Stimulated activated CD4-positive, alpha-beta T cell treated with anti-CD3 and anti-CD28 coated beads, Interleukin-2, amount 100 ng/mL, for 4 hours (primary cell): ENCODE measurements at places on chromosomes 11 and 22.

DNA sequence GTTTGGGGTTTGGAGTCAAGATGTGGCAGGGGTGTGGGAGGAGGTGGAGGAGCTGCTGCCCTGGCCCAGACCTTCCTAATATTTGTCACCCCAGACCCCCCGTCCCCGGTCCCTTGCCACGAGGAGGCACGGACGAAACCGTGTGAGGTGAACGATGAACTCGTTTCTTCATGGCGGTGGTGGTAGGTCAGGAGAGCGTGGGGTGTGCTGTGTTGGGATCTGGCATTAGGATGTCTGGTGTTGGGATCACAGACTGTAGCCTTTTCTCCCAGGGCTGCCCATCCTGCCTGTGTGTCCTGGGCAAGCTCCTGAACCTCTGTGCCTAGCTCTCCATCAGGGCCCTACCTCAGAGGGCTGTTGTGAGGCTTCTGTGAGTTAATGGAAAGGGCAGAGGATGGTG is 8.4 kb downstream of the MAPK8IP2 start:
- no peak for DNase-seq

- no peak for DNase-seq
Measured at GRCh38 chr11:97269527-97269926, 879.7 kb downstream of the JRKL start.

GRCh38 chr11:128482512-128483191 is 104.7 kb downstream of the ETS1 start:
- no peak for DNase-seq

DNA sequence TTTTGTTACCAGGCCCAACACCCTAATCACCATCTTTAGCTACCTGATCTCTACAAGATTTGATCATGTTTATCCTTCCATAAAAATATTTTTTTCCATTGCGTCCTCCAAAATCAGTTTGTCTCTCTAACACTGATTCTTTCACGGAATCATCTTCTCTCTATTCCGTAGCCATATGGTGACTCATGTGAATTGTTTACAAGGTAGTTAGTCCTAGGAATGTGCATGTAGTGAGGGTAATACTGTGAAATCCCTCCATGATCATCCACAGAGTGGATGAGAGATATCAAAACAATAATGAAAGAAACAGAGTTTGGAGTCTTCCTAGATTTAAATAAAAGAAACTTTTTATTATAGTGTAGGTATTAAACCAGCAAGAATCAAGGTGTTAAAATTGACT is 230.2 kb downstream of the METTL15 start:
- DNase-seq: no peak

GRCh38 chr11:67666676-67667489 is 7.5 kb downstream of the ALDH3B2 start:
- no peak for DNase-seq

DNA sequence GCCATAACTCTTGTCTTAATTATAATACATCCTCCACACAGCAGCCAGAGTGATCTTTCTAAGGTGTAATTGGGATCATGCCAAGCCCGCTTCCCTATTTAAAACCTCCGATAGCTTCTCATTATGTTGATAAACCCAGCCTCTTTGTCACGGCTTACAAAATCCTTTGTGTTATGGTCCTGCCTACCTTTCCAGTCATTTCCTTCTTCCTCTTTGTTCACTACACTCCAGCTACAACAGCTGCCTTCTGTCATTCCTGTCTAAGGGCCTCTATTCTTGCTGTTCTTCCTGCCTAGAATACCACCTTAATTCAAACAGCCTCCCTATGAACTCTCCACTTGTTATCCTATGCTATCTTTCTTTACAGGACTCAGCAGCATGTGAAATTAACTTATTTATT is 70.6 kb upstream of the CAPRIN1 start:
- DNase-seq: no peak

GRCh38 chr11:31817054-31817620 is 6.0 kb upstream of the PAX6 start:
- DNase-seq: no peak

DNA sequence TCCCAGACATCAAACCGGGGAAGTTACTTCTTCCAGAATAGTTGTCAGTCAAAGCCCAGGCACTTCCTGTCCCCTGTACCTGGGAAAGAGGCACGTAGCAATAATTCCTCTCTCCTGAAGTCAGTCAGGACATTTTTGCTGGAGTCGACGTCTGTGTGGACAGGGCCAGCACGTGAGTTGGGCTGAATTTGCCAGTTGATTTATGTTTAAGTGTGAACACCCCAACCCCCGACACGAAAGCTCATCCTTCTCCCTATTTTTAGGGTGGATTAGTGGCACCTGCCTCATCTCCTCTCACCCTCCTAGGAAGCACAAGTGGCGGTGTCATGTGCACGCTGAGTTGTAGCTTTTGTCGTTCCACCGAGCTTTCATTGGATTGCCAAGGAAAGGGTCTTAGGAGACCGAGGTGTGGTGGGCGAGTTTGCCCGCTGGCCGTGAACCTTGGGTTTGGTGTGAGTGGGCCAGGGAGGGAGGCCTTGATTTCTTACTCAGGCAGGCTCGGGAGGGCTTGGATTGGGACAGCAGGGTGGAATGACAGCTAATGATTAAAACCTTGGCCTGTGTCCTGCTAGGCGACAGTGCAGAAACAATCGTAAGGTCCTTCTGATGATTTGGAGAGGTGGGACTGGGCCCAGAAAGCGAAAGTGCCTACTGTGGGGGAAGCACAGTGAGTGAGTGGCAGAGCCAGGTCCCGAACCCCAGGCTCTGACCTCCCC is 87.0 kb upstream of the CRYBB3 start:
- DNase-seq: no peak

DNA sequence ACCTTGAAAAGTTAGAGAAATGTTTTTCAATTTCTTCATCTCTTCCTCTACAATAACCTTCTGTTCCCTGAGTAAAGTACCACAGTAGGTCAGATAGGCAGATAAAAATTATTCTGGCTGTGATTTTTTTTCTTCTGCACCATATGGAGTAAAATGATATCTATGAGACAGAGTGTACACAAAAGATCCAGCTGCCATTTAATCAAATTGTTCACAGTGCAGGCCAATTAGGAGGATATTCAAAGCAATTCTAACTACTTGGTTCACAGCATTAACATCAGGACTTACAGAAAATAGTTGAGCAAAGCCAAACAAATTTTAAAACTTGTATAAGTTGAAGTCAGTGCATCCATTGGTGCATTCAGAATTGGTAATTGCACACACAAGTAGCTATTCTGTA is 147.9 kb upstream of the LUZP2 start:
- DNase-seq: no peak

DNA sequence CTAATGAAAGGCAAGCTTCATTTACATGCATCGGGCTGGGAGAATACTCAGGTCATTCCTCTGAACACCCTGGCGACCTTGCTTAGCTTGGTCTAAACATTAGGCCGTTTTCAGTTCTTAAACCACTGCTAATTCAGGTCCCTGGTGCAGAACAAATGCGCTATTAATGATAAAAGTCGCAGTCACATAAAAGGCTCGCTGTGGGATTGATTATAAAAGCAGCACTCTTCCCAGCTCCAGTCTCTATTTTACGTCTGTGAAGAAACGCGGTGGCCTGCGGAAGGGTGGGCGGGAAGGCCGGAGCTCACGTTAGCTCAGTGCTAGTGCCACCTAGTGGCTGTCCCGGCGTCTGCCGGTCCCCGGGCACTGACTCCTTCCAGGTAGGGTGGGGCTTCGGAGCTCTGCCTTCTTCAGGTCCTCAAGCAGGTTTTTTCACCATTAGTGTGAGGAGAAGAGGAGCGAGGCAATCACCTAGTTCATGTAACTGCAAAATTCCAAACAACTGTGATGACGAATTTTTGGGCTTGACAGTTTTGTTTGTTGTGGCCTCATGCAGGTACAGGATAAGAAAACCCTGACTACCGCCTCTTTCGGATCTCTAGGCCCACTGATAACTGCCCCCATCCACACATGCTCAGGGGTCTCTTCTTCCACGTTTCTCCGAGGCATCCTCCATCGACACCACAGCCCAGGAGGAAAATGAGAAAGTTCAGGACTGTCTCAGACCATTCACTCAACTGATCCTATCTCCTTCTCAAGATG is 66.5 kb upstream of the CLMP start:
- peak; percentile 33 for DNase-seq

DNA sequence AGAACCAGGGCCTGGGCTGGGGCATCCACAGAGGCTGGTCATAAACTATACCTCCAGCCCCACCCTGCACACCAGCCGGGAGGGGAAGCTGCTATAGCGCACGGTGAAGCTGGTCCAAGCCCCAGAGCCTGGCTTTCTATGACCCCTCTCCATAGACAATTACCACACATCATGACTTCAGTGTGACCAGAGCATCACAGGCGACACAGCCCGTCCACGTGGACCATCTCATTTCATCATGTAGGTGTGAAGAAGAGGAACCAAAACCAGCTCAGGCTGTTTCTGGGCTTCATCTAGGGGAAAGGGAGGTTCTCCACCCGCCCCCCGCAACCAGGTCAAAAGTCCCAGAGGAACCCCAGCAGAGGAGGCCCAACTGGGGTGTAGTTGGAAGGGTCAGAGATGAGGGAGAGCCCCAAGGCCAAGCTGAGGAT is 3.0 kb downstream of the CXCR5 start:
- no peak for DNase-seq

DNA sequence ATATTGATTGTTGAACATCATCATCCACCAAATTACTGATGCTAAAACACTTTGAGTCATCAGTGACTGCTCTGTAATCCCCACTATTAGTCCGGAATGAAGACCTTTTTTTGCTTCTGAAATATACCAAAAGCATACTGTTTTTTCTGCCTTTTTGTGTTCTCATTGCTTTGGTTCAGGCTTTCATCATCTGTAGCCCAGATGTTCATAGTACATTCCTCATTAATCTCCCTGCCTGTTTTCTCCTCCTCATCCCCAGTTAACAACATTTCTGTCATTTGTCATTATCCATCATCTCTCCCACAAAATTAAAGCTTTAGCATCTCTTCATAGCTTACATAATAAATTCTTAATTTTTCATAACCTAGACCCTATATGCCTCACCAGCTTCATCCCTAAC is 9.2 kb downstream of the CEP57 start:
- DNase-seq: no peak

- no peak for DNase-seq
Measured at GRCh38 chr11:1487091-1487850, 692 bp upstream of the MOB2 start.

DNA sequence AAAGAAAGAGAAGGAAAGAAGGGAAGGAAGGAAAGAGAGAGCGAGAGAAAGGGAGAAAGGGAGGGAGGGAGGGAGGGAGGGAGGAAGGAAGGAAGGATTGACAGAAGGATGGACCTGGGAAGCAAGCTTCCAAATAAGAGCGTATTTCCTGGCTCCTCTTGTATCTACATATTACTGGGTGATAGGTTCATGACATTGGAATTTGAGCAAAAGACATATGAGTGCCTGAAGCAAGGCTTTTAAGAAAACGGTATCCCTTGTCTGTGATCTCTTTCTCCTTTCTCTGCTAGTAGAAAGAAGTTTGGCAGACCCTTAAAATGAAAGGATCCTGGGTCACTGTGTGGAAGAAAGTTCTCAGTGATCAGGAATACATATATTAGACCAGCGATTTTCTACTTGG is 932.2 kb upstream of the CCDC90B start:
- no peak for DNase-seq

DNA sequence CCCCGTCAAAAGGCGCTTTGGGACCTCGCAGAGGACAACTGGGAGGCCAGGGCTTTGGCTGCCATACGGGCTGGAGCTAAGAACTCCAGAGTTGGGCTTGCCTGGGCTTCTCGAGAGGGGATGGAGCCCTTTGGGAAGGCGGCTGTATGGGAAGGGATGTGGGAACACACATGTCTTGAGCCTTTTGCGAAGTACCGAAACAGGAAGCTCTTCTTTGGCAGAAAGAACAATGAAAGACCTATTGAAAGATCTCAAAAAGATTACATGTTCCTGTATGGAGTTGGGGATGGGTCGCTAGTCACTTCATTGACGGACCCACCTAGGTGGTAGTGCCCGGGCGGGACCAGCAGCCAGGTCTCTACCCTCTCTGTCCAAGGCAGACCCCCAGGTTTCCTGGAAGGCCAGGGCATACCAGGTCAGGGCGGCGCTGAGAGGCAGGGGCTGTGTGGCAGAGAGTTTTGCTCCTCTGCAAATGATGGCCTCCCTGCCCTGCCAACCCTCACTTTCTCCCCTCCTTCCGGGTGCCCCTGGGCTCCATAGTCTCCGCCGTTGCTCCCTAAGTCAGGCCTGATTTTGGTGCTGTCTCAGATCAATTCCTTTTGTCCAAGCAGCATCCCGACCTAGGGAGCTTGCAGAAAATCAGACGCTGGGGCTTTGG is 1.0 kb downstream of the ST14 start:
- DNase-seq: no peak

DNA sequence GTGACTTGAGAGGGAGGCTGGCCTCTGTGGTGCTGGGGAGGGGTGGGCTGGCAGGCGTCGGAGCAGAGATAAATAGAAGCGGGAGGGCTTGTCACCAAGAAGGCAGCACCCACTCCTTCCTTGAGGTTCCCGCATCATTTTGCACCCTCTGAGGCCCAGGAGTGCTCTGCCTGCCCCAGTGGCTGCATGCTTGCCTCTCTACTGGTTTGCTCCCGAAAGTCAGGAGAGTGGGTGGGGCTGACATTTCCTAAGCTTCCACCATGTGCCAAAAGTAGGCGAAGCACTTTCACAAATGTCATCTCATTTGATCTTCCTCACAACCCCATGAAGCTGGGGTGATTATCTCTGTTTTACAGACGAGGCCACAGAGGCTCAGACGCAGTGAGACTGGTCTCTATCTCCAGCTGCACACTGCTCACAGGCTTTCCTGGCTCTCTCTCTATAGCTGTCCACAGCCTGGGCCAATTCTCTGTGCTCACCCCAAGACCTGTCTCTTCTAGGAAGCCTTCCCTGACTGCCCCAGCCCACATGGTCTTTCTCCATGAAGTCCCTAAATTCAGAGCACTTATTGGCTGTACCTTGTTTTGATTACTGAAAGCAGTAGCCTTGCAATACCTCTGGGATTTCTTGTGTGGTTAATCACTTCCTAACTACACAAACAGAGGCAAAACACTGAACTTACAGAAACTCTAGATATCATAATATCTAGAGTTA is 2.6 kb upstream of the UCP3 start:
- no peak for DNase-seq

GRCh38 chr11:111531136-111531535 is 9.4 kb upstream of the LAYN start:
- no peak for DNase-seq

DNA sequence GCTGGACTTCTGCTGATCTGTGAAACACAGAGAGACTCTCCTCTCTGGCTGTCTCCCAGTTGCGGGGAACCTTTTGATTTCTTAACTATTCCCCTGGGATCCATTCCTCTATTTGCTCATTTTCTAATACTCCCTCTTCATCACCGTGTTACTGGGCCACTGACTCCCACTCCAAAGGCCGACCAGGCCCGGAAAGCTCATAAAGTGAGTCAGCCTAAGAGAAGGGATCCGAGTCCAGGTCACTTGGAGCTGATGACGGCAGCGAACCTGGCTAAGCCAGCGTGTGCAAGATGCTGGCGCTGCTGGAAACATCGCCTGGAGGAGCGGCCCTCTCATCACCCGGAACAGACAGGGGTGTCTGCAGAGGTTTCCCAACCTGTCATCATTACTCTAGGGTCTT is 112.8 kb downstream of the FBXO7 start:
- DNase-seq: no peak

- no peak for DNase-seq
Measured at GRCh38 chr22:41982865-41983264, 13.6 kb downstream of the SEPTIN3 start.
